ENCODE measurements at places on chromosomes 12 and 14. TPM values are rescaled to one million over a fixed set of nuclear protein-coding genes. Genes with fewer than 3 reads are reported as not detected.

DNA sequence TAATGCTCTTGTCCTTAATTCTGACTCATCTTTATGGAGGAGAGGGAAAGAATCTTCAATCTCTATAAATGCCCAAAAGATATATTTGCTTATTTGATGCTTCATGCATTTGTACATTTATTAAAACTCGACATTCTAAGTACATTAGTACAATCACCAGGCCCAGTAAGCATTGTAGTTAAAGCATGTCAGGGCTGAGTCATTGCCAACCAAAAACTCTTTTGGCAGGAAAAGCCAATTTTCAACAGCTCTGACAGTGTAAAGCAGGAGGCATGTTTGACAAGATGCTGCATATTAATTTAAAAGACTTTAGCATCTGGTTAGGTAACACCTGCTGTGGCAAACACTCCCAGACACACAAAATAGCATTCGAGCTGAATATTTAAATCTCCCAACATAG is 290.9 kb downstream of the PPFIA2 start:
- DNase-seq, result no peak

Gene KCNK13
- total RNA-seq, result 0.38 TPM

DNA sequence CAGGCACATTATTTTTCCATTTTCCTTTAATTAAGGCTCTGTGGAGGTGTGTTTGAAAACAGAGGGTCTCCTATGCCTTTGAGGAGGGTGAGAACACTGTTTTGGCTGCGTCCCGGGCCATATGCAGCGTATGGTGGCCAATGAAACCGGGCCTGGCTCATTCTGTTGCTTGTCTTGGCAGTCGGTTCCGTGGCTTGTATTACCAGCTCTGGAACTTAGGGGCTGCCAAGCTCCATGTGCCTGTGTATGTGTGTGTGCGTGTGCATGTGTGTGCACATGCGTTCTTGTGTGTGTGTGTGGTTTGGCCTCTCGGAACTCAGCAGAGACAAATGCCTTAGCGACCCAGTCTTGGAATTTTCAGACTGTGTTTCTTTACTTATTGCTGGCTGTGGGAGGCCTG is 2.7 kb downstream of the JDP2 start:
- DNase-seq, result no peak

DNA sequence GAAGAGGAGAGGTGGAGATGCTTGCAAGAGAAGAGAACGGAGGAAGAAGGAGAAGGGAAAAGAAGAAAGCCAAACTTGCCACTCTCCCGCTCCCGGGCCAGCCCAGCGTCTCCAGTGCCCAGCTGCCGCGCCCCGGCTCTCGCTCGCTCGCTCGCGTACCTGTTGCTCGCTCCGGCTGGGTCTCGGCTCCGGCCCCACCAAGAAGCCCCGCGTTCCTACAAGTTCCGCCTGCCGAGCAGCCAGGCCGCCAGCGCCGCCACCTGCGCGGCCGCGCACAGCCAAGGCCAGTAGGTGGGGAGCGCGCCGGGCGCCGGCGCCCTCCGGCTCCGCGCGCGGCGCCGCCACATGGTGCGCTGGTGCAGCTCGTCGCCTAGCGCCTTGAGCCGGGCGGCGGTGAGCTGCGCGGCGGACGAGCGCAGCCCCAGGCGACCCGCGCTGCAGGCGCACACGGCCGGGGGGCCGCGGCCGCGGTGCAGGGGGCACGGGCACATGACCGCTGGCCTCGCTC is 370 bp downstream of the HRK start:
- DNase-seq, result no peak

- DNase-seq, result no peak
Measured at GRCh38 chr12:4273652-4274395, at the start of gene CCND2. Gene CCND2 (plus strand): TSS chr12:4273762. CDS start chr12:4274041, 279 bp downstream.

Gene SPIC
- total RNA-seq, result 1.4 TPM

GRCh38 chr12:28937196-28937595 is 211.9 kb upstream of the FAR2 start:
- no peak for DNase-seq

Gene ANAPC5
- 43.4 TPM for total RNA-seq

Gene KLRG1
- total RNA-seq, result 1.9 TPM

- no peak for DNase-seq
Measured at GRCh38 chr14:52315355-52315718, 1.2 kb downstream of the PTGER2 start.

GRCh38 chr14:97638864-97639263 is 841.7 kb downstream of the VRK1 start:
- no peak for DNase-seq

DNA sequence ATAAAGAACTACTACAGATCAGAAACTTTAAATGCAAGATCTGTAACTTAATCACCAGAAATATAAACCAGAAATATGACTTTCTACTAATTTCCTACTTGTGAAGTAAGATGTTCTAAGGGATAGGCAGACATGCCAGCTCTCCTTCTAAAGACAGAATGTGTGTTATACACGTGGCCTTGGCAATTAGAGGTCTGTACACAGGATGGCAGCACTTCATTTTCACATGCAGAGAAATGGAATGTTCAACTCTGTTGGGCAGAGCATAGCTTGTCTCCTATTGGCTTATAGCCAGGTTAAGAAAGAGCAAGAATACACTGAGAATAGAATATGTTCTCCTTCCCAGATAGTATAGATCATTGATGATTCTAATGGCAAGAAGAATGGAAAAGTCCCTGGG is 403.8 kb downstream of the DAD1 start:
- no peak for DNase-seq

GRCh38 chr12:46266382-46266791 is 2.5 kb downstream of the SLC38A1 start:
- DNase-seq, result no peak

GRCh38 chr12:92814584-92814983 is 111.8 kb downstream of the PLEKHG7 start:
- DNase-seq, result no peak

DNA sequence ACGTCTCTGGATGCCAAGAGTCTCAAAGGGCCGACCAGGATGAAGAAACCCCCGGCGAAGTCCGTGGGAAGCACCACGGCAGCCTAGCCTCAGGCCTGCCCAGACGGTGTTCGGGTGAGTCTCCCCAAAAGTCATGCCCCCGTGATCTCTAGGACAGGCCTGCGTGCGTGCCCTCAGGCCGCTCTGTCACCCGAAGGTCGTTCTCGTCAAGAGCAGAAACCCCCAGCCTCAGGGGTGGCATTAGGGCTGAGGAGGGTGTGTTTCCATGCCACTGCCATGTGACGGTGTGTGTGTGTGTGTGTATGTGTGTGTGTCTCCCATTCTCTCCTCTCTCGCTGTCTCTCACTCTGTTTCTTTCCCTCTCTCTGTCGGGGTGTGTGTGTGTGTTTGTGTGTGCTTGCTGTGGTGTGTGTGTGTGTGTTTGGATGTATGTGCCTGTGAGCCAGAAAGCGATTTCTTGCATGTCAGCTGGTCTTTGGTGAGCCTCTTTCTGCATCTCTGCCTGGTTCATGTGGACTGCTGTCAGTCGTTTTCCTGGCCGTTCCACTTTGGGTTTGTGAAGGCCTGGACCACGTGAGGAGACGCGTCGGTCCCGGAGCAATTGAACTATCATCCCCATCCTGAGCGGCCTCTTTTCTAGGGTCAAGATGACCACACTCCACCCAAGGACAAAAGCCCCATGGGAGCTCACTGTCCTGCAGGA is 772.5 kb upstream of the ALG10B start:
- DNase-seq, result peak; percentile 18

- no peak for DNase-seq
Measured at GRCh38 chr12:32471591-32472001, 72.2 kb downstream of the FGD4 start.

- no peak for DNase-seq
Measured at GRCh38 chr12:18595412-18595811, 142.4 kb downstream of the PLCZ1 start.

- no peak for DNase-seq
Measured at GRCh38 chr14:90576981-90577660, 180.3 kb downstream of the CALM1 start.

DNA sequence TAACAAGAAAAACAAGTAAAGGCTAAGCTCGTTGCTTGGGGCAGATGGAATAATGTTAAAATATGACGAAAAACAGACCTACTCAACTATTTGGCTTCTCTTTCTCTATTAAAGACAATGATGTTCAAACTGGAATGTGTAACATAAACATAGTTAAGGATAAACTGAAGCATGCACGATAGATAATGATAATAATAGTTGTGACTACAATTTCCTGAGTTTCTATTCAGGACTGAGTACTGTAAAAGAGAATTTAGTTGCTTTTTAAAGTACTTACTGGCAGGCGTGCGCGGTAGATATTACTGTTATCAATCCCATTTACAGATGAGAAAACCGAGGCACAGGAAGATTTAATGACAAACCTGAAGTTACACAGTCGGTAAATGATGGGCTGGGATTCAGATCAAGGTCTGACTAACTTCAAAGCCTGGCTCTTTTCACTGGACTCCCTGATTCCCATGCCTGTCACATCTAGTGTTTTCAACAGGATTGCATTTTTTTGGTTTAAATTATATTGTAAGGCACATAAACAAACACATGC is 103.0 kb downstream of the CRADD start:
- no peak for DNase-seq

DNA sequence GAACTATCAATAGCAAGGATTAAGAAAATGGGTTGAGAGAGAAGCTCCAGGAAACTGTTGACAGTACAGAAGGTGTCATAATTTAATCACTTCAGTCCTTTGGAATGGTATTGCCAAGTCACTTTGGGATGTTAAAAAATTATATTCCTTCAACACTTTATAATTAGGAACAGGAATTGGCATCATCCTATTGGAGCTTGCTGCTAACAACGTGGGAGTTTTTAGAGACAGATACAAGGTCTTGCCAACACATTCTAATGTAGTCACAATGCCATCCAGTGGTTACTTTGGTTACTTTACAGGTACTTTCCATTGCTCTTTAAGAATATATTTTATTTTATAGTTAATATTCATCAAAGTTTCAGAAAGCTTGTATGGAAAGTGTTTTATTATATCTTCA is 310.1 kb downstream of the SYT1 start:
- no peak for DNase-seq

- no peak for DNase-seq
Measured at GRCh38 chr12:29329411-29329810, 51.6 kb downstream of the ERGIC2 start.

GRCh38 chr12:90064852-90065801 is 356.5 kb upstream of the ATP2B1 start:
- DNase-seq, result no peak

DNA sequence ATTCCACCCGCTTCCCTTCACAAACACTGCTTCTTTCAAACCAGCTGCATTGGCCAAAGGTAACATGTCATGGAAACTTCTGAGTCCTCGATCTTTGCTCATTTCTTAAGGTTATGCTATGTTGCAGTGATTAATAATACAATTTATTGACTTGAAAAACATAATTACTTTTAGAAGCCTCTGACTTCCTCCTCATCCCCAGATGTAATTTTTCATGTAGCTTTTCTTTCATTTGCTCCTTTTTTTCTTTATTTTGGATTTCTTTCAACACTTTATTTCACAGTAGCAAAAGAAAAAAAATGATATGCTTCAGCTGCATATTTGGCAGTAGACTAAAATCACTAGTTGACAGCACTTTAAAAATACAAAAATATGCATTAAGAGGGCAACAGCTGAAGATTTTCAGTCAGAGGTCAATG is 116.2 kb downstream of the LRRIQ1 start:
- DNase-seq, result no peak

Gene NPAS3
- total RNA-seq, result not detected

DNA sequence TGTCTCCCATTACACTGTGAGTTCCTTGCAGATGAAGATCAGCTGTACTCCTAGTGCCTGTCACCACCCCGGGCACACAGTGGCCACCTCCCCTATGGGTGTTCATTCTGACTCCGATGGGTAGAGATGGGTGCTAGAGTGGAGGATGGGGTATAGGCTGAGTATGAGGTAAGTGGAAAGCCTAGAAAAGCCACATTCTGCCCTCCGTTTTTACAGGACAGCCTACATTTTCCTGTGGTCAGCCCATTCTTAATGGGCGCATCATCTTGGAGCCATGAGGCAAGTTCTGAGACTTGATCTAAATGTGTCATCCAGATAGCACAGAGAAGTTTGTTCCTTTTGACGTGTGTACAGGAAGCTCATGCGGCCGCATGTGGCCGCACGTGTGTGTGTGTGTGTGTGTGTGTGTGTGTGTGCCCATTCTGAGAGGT is 166.7 kb upstream of the HIF1A start:
- DNase-seq, result no peak

GRCh38 chr14:36870776-36871175 is 209.1 kb downstream of the PAX9 start:
- no peak for DNase-seq

- DNase-seq, result no peak
Measured at GRCh38 chr14:51518280-51518679, 133.4 kb upstream of the FRMD6 start.

DNA sequence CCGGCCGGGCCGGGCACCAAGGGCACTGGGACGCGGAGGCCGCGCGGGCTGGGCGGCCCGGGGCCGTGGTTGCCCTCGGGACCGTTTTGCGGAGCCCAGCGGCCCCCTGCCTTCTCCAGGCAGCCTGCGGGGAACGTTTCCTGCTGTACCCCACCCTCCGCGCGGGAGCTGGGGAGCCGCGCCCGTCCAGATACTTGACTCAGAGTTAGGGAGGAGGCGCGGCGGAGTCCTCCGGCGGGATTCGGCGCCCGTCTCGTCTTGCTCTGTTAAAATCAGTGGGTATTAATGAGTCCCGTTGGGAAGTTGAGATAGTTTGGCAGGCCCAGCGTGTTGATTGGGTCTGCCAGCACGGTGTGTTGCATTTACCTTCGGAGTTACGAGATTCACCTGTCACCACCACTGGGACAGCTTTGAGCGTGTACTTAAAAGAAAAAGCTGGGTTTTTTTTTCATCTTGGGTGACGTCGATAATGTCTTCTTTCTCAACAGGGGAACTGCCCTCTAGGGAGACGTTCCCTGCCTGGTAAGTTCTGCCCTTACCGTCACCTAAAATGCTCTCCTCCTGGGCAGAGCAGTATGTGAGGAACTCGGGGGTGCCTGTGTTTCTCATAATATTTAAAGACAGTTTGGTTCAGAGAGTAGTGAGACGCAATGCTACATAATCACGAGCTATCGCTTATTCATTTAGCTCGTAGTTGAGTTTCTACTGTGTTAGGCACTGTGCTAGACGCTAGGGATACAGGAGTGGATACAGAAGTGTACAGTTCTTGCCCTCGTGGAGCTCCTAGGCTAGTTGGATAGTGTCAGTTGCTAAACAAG is 596 bp downstream of the DLST start:
- DNase-seq, result no peak

GRCh38 chr12:115354007-115354890 is 670.3 kb upstream of the TBX3 start:
- DNase-seq, result no peak

Gene FGF6
- total RNA-seq, result not detected

GRCh38 chr12:76450690-76451089 is 102.5 kb upstream of the BBS10 start:
- DNase-seq, result no peak

DNA sequence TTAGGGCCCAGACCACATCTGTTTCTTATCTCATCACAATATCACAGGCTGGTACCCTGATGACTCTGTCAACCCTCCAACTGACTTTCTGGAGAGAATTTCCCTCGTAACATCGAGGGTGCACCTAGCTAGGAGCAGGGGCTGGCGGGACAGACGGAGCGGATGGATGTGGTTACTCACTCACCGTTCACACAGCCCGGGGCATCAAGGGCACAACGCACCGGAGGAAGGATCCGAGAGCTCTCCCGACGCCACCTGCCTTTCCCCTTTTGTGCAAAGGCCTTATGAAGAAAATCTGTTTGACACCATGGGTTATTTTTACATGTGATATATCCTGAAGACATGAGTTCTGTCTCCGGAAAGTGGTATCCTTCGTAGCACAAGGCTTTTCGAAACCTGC is 31.4 kb downstream of the SLC15A4 start:
- no peak for DNase-seq

GRCh38 chr12:52086944-52087835 is 7.7 kb downstream of the SMIM41 start:
- no peak for DNase-seq

Data from left lobe of liver (tissue), 2 donors.